Suprapubic skin (tissue), 4 donors: ENCODE measurements at places on chromosomes 6 and 20. TPM values are rescaled to one million over a fixed set of nuclear protein-coding genes. Genes with fewer than 3 reads are reported as not detected.

GRCh38 chr6:117681162-117681741, 6.0 kb downstream of the NUS1 start:
- no peak overlapping the region for H3K4me3 ChIP-seq
- H3K36me3 ChIP-seq, result no peaks in the 10 kb centered on the region
- peaks cover 63% of the 10 kb centered on the region for H3K4me1 ChIP-seq
- DNase-seq, result no peak
- no peaks in the 10 kb centered on the region for H3K27me3 ChIP-seq

DNA sequence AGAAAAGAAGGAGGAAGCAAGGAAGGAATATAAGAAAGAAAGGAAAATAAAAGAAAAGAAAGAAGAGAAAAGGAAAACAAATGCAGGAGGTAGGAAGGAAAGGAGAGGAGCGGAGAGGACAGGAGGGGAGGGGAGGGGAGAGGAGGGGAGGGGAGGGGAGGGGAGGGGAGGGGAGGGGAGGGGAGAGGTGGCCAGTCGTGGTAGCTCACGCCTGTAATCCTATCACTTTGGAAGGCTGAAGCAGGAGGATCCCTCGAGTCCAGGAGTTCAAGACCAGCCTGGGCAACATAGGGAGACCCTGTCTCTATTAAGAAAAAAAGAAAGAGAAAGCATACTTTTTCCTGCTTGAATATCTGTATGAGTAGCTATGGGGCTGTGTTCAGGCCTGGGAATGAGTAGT, 46.4 kb upstream of the GCM1 start:
- H3K27me3 ChIP-seq, result no peaks in the 10 kb centered on the region
- no peak overlapping the region for H3K4me3 ChIP-seq
- no peak overlapping the region for H3K27ac ChIP-seq
- DNase-seq, result no peak

DNA sequence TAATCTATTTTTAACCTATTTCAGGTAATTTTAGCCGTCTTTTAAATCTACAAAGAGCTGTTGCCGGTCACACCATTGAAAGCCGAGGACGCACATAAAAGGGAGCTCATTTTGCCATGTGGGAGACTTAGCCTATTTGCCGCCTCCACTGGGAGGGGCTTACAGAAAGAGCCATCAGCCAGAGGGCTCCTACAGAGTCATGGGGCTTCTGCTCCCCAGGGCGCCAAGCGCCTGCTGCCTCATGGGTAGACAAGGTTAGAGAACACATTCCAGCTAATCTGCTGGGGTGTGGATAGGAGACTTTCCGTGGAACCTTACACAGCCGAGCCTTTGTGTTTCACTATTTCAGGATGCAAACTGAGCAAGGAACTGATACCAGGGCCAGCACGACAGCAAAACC, 12.6 kb downstream of the PCMTD2 start:
- H3K4me1 ChIP-seq, result peaks cover 3% of the 10 kb centered on the region
- no peaks in the 10 kb centered on the region for H3K27me3 ChIP-seq
- DNase-seq, result no peak
- H3K27ac ChIP-seq, result no peak overlapping the region

- no peak overlapping the region for H3K27ac ChIP-seq
- no peak for DNase-seq
- H3K36me3 ChIP-seq, result no peaks in the 10 kb centered on the region
- no peak overlapping the region for H3K4me3 ChIP-seq
- peaks cover 16% of the 10 kb centered on the region for H3K4me1 ChIP-seq
Measured at GRCh38 chr6:12148841-12149240, 136.7 kb downstream of the HIVEP1 start.

GRCh38 chr20:48090784-48091183, 305.5 kb upstream of the SULF2 start:
- no peak overlapping the region for H3K4me3 ChIP-seq
- no peak for DNase-seq
- no peaks in the 10 kb centered on the region for H3K36me3 ChIP-seq
- peaks cover 22% of the 10 kb centered on the region for H3K27me3 ChIP-seq

RREB1 gene
- 63.4 TPM for total RNA-seq

TREM1 gene
- not detected for total RNA-seq

ATP6V1G2 gene
- total RNA-seq, result not detected

- H3K4me1 ChIP-seq, result peaks cover 6% of the 10 kb centered on the region
- no peak overlapping the region for H3K27ac ChIP-seq
- H3K27me3 ChIP-seq, result no peaks in the 10 kb centered on the region
- no peak for DNase-seq
Measured at GRCh38 chr6:34817446-34817845, 25.6 kb downstream of the BLTP3A start.

DNA sequence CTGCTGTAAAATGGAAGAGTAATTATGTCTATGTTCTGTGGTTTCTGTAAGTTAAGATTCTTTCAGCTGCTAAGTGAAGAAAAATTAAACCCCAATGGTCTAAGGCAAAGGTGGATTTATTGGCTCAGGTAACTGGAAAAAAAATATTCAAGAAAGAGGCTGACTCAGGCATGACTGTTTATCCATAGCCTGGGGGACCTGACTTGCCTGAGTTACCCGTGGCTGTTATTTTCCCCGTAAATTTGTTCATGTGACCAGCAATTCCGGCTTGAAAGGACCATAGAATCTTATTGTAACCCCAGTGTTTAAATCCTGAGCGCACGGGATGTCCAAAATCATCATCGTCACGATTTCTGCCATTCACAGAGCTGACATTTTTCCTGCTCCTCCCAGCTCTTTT, 32.3 kb upstream of the SULF2 start:
- H3K4me3 ChIP-seq, result no peak overlapping the region
- peaks cover 3% of the 10 kb centered on the region for H3K4me1 ChIP-seq
- peaks cover 37% of the 10 kb centered on the region for H3K27me3 ChIP-seq
- H3K36me3 ChIP-seq, result no peaks in the 10 kb centered on the region
